CD4-positive, CD25-positive, alpha-beta regulatory T cell (primary cell): ENCODE measurements at places on chromosomes 4 and X. TPM values are rescaled to one million over a fixed set of nuclear protein-coding genes. Genes with fewer than 3 reads are reported as not detected.
A peak's percentile ranks its signal among the peaks of the same experiment; 100 is the strongest.

- DNase-seq: no peak
Measured at GRCh38 chrX:81202456-81202819, 536 bp downstream of the SH3BGRL start.

DNA sequence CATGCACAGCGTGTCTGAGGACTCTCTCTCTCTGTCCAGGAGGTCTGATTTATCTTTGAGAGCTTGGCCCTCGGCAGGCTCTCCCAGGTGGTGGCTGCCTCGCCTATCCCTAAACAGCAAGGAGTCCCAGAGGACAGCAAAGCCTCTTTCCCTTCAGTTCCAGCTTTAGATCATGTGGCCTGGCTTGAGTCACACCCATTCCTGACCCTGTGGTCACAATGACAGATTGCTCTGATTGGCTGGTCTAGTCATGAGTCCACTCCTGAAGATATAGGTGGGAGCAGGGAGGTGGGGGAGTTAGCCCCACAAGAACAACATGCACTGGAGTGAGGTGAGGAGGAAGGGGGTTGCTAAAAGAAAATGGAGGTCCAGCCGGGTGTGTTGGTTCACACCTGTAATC lies 12.1 kb upstream of the PORCN start:
- DNase-seq: no peak

Gene CASP3
- 26.1 TPM for total RNA-seq

DNA sequence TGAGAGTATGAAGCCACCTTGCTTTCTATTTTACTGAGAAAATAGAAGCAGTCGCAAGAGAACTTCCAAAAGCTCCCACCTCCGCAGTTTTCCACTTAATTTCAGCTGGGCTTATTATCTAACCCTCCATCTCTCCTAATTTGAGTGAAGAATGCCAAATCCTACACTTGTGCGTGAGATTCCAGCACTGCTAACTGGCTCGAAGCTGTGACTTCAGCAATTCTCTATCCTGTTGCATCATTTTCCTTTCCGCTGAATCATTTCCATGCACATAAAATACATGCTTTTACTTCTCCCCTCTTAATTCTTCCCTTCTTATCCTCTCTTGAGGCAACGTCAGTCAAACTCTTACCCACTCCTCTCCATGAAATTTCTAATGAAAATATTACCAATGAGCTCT lies 189.5 kb downstream of the GASK1B start:
- DNase-seq: no peak

Gene FGD1
- total RNA-seq: not detected

- no peak for DNase-seq
Measured at GRCh38 chr4:1767061-1767769, 25.9 kb upstream of the FGFR3 start.

- no peak for DNase-seq
Measured at GRCh38 chr4:157459785-157460184, 239.3 kb downstream of the GRIA2 start.

Gene ATOH1
- total RNA-seq: not detected

DNA sequence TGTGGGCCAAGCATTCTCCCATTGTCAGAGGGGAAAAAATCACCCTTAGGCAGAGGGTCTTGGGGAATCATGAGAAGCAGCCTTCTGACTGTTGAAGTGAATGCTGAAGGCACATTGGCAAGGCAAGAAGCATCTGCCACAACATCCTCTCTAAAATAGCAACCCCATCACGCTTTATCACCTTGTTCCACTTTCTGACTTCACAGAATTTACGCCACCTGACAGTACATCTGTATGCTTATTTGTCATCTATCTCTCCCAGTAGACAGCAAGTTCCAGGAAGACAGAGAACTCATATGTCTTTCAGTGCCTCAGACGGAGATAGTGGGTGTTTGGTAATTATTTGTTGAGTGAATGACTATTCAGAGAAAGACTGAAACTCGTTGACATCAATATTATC lies 68.4 kb upstream of the SCML1 start:
- DNase-seq: no peak

Gene LEF1
- 469 TPM for total RNA-seq

DNA sequence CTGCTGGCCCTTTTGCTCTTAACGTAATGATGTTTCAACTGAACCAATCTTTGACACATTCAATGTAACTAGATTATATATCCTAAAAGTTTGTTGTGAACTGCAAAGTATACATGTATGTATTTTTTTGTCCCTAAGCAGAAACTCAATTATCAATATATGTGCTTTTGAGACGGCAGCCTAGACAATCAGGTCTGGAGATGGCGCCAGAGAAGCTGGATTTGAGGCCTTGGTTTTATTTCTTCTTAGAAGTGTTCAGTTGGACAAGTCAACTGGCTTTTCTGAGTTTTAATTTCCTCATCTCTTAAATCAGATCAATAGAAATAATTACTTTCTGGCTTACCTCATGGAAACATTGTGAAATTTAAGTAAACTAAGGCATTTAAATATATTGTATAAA lies 62.5 kb downstream of the DCAF8L1 start:
- no peak for DNase-seq

DNA sequence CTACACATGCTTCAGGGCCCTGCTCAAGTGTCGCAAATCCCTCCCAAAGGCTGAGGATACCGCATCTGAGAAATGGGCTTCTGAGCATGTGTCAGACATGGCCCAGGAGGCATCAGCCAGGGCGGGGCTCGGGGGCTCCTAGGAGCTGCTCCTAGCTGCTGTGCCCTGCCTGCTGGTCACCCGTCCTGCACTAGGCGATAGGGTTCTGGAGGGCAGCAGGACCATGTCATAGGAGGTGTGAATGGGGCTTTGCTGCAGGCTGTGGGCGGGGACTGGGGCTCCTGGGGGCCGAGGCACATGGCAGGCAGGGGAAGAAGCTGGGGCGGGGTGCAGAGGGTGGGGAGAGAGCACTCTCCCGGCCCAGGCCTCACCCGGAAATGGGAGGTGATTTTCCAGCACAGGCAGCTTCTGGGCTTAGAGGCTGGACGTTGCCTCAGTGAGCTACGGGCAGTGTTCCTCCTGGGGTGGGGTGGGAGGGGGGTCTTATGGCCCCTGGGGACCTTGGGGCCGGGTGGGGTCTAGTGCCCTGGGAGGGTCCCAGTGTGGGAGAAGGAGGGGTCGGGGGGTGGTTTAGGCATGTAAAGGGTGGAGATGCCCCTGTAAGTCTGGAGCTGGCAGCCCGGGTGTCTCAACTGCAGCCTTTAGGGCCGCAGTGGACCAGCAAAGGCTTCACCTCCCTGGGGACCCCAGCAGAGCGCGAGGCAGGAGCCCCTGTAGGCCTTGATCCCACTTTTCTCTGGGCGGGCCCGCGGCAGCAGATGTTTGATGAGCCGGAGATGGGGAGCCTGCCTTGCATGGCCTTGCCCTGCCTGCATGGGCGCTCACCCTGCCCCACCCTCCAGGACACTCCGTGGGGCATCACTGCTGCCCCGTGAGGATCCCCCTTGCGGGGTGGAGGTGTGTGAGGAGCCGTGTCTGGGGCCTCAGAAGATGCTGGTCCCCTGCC lies 98.6 kb upstream of the LRPAP1 start:
- DNase-seq: no peak

Gene TRAM1L1
- not detected for total RNA-seq

Gene UGT2A1
- not detected for total RNA-seq

- no peak for DNase-seq
Measured at GRCh38 chr4:26204911-26205370, 115.9 kb upstream of the RBPJ start.

Gene RASSF6
- not detected for total RNA-seq

Gene TMEM31
- not detected for total RNA-seq

GRCh38 chrX:20973038-20973437 lies 401.2 kb upstream of the CNKSR2 start:
- DNase-seq: no peak

Gene P2RY8
- 158 TPM for total RNA-seq

DNA sequence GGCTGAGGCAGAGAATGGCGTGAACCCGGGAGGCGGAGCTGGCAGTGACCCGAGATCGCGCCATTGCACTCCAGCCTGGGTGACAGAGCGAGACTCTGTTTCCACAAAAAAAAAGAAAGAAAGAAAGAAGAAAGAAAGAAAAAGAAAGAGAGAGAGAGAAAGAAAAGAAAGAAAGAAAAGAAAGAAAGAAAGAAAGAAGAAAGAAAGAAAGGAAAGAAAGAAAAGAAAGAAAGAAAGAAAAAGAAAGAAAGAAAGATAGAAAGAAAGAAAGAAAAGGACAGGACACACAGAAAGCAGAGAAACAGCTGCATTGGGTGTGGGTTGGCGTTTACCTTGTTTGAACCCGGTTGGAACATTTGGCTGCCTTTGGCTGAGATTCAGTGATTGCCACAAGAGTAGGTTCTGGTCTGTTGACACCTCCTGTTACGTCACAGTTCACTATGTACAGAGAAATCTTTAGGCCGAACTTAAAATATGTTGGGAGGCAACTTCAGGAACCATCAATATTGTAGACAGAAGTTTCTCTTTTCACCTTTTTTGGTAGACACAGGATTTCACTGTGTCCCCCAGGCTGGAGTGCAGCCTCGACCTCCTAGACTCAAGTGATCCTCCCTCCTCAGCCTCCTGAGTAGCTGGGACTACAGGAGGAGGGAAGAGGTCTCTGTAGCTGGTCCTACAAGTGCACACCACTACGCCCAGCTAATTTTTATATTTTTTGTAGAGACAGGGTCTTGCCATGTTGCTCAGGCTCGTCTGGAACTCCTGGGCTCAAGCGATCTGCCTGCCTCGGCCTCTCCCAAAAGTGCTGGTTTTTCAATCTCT lies 16.3 kb upstream of the PLCXD1 start:
- no peak for DNase-seq

Gene BTK
- total RNA-seq: 2.7 TPM

- no peak for DNase-seq
Measured at GRCh38 chr4:27790911-27791310, 930.3 kb downstream of the STIM2 start.

Gene PITX2
- total RNA-seq: not detected

Gene ZNF711
- total RNA-seq: 1.2 TPM

Gene PASD1
- not detected for total RNA-seq

Gene ARMCX1
- total RNA-seq: 0.64 TPM

DNA sequence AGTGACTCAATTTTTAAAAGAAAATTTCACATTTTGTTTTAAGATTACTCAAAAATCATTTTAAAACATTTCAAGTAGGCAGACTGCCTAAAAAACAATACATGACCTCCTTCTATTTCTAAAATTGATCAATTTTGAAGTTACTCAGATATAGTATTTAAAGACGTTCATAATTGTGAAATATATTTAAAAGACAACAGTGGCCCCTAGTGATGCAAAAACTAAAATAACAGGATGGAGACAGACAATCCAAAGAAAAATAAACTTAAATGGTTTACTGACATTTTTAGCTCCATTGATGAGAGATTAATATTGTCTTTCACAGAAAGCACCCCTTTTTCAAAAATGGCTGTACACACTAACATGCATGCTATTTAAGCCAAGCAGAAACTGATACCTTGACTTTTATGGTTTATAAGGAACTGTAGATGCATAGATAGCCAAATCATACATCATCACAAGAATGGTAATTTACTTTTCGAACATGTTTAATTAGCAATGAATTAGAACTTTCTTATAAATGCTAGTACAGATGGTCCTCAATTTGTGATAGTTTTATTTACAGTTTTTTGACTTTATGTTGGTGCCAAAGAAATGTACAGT lies 69.8 kb upstream of the FAT4 start:
- DNase-seq: no peak

Gene SULT1B1
- total RNA-seq: 4.4 TPM

GRCh38 chr4:147057611-147058190 lies 112.0 kb upstream of the TTC29 start:
- no peak for DNase-seq

Gene NAAA
- total RNA-seq: 60.5 TPM

- no peak for DNase-seq
Measured at GRCh38 chr4:108535757-108536156, 84.6 kb upstream of the RPL34 start.

DNA sequence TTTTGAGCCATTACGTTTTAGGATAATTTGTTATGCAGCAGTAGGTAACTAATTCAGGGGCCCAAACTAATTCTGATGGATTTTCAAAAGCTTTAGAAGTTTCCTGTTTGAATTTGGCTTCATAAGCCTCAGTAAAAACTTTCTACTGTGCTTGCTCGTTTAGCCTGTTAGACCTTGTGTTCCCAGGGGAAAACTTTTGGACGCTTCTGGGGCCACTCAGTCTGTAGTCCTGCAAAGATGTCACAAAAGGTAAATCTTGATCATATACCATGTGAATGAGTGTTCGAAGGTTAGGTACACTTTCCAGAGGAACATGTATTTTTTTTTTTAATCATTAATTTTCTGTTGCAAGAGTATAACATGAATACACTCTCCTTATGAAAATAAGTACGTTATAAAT lies 70.7 kb downstream of the SUPT20HL2 start:
- DNase-seq: no peak

Gene NUDT11
- total RNA-seq: 0.27 TPM

Gene SLC6A14
- total RNA-seq: not detected

DNA sequence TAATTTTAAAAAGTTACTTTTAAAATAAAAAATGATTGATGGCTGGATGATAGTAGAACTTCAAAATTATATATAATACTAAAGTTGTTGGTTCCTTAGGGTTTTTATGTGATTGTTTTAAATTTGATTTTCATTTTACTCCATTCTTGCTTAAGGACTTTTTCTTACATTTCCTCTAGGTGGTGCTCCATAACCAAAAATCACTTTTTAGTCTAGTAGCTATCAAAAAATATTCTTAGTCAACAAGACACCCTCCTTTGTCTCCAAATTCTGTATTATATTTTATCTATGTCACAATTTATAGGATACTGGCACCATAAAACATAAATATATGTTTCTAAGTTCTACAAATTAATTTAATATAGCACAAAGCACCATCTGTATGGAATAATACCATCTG lies 67.2 kb upstream of the BRWD3 start:
- DNase-seq: peak; percentile 17
